Common myeloid progenitor, CD34-positive (primary cell): ENCODE measurements at places on chromosomes 7 and 10.

DNA sequence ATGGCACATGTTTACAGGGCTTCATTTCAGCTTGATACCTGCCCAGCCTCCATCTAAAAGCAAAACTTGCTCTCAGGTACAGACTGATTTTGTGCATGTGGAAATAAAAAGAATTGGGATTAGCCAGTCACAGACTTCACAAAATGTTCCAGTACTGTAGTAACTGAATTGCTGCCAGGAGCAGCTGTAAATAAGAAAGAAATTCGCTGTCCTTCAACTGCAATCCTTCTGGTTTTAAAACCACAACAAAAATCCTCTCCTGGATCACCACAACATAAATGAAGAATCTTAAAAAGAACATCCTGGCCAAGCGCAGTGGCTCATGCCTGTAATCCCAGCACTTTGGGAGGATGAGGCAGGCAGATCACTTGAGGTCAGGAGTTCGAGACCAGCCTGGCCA lies 3.9 kb upstream of the MIOS start:
- no peak for DNase-seq

- no peak for DNase-seq
Measured at GRCh38 chr7:114418117-114418516, 3.5 kb downstream of the FOXP2 start.

GRCh38 chr7:153443032-153443701 lies 609.0 kb upstream of the DPP6 start:
- no peak for DNase-seq

- no peak for DNase-seq
Measured at GRCh38 chr10:126420567-126421300, 32.5 kb upstream of the ADAM12 start.

- no peak for DNase-seq
Measured at GRCh38 chr7:86920154-86920553, 139.3 kb downstream of the ELAPOR2 start.

DNA sequence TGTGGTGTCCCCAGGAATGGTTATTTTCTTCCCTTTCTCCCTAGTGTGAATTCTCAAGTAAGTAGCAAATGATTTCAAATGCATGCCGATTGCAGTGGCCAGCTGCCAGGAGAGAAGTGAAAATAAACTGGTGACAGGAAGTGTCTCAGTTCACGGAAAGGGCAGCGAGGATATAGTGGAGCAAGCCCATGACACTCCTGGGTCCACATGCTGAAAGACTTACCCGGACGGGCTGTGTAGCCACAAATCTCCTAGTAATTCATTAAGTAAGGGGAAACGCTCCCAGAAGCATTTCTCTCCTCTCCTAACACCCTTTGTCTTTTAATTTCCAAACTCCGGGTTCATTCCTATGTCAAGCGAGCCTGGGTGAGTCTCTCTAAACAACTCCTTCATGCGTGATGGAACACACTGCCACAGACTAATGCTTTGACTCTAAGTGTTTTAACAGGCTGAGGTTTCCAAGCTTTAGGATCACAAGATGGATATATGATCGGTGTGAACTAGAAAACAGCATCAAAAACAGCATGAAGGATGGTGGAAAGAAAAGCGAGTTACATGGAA lies 125.6 kb downstream of the CYP26A1 start:
- DNase-seq, result no peak

GRCh38 chr7:122528879-122529481 lies 169.9 kb downstream of the RNF133 start:
- peak; percentile 65 for DNase-seq

DNA sequence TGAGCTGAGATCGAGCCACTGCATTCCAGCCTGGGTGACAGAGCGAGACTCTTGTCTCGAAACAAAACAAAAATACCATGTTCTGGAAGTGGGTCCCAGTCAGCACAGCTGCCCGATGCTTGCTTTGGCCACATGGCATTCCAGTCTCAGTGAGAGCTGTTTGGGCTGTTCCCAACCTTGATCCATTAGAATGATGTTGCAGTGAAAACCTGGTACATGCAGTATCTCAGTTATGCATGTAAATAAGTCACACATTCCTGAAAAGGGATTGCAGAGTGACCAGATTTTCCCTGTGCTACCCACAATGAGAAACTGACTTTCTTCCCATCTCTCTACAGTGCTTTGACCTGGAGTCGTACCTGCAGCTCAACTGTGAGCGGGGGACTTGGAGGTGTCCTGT lies 15.4 kb downstream of the ZMIZ2 start:
- DNase-seq, result no peak

GRCh38 chr7:920351-921070 lies 34.0 kb downstream of the ADAP1 start:
- DNase-seq, result peak; percentile 53

DNA sequence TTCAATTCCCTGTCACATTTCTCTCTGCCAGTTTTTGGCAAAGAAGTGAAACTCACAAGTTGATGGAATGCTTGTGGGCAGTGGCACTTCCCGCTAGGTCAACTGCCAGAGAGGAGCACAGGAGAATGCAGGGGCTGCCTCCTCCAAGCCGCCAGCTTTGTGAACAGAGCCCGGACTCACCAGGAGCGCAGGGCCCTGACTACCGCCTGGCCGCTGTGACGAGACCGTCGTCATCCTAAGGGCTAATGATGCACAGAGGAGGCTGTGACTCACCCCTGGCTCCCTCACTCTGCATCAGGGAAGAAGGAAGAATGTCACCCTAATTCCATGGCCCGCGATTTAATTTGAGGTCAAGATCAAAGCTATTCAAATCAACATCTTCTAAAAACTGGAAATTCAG lies 123.9 kb downstream of the TAX1BP1 start:
- no peak for DNase-seq

GRCh38 chr10:72595436-72595835 lies 30.4 kb downstream of the MICU1 start:
- DNase-seq, result no peak

DNA sequence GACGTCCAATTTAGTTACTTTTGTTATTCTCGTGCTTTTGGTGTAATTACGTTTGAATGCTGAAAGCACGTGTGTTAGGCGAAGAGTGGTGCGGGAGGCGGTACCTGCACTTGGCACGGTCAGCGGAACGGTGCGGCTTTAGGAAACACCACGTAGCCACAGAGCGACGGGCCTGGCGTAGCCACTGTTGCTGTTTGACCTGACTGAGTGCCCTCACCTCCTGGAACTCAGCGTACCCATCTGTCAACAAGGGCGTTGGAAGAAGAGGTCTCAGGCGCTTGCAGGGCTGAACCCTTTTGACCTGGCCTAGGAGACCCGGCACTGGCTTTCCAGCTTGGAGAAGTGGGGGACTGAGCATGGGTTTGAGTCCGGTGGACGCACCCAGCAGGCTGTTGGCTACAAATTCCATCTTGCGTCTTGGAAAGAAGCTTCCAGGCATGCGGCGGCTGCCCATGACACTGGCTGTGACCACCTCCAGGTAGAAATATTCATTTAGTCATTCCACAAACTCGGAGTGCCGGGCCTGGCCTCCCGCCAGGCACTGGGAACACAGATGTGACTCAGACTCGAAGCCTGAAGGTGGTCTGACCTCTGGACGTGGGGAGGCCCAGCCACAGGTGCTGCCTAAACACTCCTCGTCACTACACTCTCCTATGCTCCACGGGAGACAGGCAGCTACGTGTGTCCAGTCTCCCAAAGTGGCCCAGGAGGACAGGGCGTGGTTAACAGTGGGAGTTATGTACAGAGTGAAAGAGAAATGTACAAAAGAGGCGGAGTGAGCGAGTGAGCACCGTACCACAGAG lies 22.2 kb downstream of the FAM20C start:
- no peak for DNase-seq

DNA sequence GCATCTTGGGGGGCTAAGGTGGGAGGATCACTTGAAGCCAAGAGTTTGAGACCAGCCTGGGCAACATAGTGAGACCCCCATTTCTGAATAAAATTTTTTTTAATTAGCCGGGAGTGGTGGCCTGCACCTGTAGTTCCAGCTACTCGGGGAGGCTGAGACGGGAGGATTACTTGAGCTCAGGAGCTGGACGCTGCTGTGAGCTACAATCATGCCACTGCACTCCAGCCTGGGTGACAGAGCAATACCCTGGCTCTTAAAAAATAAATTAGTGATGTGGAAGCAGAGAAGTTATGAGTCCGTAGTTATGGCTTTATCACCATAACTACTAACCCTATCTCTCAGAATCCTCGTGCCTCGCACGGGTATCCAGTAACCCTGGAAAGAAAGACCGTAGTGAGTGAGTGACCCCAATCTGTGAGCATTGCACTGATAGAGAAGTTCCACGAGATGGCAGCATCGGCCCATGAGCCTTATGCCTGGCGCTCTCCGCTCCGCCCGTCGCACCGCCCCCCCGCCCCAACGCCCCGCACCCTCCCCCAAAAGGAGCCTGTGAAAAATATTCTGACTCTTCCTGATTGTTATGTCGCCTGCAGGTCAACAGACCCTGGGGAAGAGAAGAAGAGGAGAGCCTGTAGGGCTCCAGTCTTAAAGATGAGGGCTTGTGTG lies 4.9 kb upstream of the SLC29A3 start:
- peak; percentile 63 for DNase-seq

GRCh38 chr10:80200687-80201086 lies 4.7 kb downstream of the ANXA11 start:
- DNase-seq, result no peak

GRCh38 chr10:17671307-17671706 lies 27.4 kb downstream of the STAM start:
- DNase-seq, result no peak

GRCh38 chr7:6278749-6279310 lies 6.4 kb upstream of the CYTH3 start:
- DNase-seq, result no peak

DNA sequence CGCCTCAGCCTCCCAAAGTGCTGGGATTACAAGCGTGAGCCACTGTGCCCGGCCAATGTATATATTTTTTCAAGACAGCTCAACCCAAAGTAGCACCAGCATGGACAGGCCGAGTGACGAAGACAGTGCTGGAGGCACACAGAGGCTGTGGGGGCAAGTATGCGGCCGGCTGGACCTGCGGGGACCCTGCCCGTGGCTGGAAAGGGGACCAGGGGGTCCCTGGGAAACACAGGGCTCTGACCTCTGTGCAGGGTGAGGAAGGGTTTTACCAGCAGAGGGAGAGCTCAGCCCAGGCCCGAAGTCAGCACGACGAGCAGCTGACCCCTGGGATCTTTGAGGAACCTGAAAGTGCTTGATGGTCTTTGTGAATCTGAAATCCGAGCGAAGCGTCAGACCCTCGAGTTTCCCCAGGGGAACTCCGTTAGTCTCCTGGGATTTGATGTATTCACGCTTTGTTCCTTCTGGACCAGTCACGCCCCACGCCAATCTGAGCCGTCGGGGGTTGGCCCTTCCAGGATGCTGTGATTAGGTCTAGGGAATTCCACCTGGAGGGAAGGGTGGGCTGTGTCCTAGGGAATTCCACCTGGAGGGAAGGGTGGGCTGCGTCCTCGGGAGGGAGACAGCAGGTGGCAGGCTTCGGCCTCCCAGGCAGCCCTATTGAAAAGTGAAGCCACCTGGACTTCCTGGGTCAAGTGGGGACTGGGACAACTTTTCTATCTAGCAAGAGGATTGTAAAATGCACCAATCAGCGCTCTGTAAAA lies 10.9 kb upstream of the ZFAND2A start:
- DNase-seq, result no peak

GRCh38 chr7:80785276-80785675 lies 133.6 kb downstream of the SEMA3C start:
- no peak for DNase-seq

GRCh38 chr10:60967260-60967659 lies 23.3 kb upstream of the RHOBTB1 start:
- no peak for DNase-seq

DNA sequence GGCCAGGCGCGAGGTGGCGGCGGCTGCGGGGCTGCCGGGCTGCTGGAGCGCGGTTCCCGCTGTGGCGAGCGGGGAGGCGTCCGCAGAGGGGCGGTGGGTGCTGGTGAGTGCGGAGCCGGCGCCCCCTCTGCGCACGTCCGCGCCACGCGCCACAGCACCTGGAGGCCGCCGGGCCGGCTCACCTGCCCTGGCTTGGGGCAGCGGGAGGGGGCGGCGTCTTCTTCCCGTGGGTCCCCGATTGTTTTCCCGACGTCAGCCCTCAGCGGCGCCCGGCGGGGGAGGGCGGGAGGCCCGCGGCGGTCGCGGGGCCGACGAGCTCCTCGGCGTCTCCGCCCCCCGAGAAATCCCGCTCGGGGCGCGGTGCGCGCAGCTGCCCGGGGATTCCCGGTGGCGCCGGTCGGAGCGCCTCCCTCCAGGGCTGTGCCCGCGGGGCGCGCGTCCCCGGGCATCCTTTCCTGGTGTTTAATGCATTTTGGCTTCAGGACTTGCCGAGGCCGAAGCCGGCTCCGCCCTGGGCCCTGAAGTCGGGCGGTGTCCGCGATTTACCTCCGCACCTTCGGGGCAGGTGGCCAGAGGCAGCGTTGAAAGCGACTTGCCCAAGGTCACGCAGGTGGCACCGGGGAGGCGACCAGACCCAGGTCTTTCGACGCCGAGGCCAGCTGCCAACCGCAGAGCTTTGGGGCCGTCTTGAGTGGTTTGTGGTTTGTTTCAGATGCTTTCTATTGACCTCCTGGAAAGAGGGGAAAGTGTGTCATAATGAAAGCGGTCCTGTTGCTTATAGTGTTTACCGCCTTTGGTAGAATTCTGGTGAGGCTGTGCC lies 561 bp downstream of the PLEKHA1 start:
- DNase-seq, result peak; percentile 71
